ENCODE measurements at places on chromosomes 13 and 19. TPM values are rescaled to one million over a fixed set of nuclear protein-coding genes. Genes with fewer than 3 reads are reported as not detected.

- peak; percentile 83 for DNase-seq
Measured at GRCh38 chr19:9768175-9769112, at the start of gene ZNF846. Gene ZNF846, minus strand, starts transcription at chr19:9768738. Its CDS starts 3,788 bp downstream, at chr19:9764950.

The DPF1 gene
- 39.9 TPM for total RNA-seq

DNA sequence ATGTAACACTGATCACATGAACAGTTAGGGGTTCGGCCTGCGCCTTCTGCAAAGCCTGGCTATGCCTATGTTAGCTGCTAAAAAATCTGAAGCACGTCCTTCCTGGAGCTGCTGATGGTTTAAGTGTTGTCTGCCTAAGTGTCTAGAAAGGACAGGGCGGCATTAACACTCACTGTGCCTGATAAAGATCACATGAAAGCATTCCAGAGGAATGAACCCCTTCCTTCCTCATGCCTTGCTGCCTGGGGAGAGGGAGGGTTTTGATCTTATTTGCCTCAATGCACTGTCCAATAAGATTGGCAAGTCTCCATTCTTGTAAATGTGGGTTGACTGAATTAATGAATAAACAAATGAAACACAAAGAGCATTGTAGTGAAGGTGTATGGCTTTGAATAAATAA lies 5.2 kb downstream of the DOCK9 start:
- DNase-seq, result no peak

DNA sequence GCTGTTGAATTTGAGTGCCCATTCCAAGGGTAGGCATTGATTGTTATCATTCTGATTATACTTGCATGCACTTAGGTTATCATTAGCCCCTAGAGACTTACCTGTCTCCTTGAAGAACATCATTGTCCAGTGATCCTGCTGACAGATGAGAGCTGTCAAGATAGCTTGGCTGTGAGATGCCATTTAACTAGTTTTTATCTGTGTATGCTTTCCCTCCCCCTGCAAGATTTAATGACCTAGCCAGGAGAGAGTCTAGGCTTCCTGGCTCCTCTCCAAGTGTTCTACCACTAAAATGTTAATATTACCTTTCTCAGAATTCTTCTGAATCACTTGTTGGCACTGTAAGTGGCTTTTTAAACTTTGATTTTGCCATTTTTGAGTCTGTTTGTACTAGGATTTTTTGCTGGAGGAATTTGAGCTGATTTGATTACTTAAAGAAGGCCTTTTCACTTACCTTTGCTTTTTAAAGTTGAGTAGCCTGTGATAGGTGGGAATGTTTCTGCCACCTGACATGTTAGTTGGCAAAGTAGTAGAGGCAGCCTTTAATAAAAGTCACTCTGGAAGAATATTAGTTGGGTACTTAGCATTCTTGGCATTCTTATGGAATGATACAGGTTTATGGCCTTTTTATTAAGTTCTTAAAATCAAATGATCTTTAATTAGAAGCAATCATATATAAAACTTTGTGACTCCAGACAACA lies 41.1 kb downstream of the ARHGAP35 start:
- no peak for DNase-seq

DNA sequence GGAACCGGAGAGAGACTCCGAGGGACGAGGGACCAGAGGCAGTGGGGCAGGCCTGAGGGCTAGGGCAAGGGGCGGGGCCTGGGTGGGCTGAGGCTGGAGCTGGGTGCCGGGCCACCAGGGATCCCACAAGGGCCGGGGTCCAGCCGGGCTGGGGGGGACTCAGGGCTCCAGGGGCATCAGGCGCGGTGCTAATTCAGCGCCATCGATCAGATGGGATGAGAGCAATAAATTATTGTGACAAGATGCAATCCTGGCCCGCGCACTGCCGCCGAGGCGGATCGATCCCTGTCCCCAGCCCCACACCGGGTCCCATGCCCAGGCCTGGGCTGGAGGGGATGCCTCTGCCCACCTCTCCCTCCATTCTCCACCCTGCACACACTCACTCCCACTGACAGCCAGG lies 5.7 kb downstream of the ERFL start:
- DNase-seq, result no peak

DNA sequence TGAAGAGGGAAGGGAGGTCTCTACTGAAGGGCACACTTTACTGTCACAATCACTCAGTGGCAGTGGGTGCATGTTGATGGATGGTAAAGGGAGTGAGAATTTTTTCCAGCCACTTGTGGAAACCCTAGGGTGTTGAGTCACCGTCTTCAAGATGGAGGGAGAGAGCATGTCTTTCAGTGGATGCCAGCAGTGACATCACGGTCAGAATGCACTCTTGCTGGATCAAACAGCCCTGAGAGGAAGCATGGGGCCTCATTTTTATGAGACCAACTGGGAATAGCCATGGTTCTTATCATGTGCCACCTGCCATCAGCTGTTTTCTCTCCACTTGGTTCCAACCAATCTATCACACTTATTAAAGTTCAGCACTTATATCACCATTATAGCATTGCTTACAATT lies 182.5 kb downstream of the KCNRG start:
- no peak for DNase-seq

DNA sequence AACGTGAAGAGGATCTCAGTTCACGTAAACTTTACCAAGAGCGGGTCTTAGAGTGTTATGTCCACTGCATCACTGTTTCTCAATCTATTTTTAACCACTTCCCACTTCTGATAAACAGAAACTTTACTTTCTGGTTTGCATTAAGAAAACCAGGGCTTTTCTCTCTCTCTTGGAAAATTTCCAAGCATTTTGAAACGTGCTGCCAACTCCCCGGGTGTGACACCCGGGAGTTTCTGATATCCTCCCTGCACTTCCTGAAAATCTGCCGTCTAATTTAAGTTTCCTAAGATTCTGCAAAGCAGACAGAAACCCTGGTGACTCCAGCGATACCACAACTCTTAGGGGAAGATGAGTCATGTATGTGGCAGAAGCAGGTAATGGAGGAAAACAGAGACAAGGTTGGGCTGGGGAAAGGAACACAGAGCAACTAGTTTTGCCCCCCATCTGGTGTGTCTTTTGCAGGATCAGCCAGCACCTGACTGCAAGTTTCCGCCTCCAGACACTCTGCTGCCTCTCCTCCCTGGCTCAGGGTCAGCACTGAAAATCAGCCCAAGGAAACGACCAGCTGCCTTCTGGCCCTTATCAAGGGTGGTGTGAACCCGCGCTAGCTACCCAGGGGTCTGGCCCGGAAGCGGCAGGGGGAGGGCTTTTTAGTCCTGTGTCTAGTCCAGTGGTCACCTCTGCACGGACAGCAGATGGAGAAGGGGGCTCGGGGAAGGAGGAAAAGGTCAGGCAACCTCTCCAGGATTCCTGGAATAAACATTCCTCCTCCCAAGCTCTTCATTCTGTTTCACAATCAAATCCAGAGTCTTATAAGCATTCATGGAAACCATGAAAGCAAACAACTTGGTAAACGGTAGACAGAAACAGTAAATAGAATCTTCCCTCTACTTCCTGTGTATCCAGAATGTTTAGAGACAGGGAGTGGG lies 11.3 kb upstream of the FFAR2 start:
- DNase-seq, result no peak

- no peak for DNase-seq
Measured at GRCh38 chr13:60482012-60482411, 85.0 kb downstream of the TDRD3 start.

DNA sequence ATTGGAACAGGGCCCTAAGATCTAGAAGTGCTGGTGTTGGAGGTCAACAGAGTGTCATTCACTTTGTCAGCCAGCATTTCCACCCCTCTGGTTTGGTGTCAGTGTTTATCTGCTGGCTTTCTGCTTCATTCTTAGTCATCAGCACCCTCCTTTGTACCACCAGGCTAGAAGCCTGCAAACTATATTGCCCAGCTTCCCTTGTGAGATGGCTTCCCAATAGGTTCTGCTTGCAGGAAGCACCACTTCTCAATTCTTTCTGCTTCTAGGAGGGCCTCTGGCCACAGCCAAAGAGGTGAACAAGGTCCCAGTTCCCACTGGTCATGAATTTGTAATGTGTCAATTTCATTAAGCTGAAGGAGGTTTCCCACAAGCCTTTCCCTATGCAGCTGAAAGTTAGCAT lies 36.4 kb upstream of the CALM3 start:
- no peak for DNase-seq

DNA sequence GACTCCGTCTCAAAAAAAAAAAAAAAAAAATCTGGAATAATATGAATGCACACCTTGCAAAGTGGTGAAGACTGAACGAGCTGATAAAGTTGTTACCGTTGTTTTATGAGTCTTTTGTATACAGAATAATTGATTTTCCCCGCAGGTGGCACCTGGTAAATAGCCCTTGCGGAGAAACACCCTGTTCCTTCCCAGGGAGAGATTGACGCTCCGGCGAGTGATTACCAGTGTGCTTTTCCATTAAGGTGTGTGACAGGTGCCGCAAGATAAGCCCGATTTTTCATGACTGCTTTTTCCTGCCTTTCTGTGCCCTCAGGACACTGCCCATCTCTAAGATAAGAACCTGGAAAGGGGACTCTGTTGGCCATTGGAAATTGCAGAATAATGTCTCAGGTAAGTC lies 943 bp downstream of the ZNF302 start:
- DNase-seq, result no peak

The INAFM1 gene
- total RNA-seq, result 4.1 TPM

The SHFL gene
- 3.3 TPM for total RNA-seq

The NLRP11 gene
- total RNA-seq, result not detected

DNA sequence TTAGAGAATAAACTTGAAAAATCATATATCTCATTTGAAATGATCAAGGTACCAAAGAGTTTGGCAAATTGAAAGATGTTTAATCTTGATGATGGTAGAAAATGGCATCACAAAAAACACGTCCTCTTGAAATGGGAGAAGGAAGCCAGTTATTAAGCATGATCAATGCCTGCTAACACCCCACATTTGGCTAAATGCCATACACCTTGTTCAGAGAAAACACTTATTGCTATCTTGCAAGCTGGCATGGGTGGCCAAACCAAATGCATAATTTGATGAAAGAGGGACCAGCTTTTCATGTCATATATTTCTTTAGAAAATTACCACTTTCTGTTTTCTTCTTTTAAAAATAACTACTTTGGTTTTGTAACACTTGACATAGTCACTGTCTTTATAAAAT lies 141.3 kb downstream of the ZAR1L start:
- DNase-seq, result no peak

DNA sequence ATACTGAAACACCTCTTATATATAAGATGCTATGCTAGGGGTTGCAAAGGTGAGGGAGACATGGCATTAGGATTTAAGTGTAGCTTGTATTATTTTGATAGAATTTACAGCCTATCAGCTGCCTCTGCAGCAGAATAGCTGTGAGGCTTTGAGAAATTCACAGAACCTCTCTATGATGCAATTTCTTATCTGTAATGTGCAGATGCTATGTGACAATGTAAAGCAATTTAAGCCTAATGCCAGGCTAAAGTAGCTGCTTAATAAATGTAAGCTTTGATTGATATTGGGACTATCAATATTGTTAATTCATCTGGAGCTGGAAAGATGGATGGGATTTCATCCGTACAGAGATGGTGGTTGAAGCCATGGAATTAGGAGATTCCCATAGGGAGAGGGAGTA lies 1.6 kb downstream of the ADGRE3 start:
- no peak for DNase-seq

GRCh38 chr13:58025821-58026220 lies 394.3 kb downstream of the PCDH17 start:
- no peak for DNase-seq

The FSD1 gene
- 38.7 TPM for total RNA-seq

The SAFB gene
- 86.4 TPM for total RNA-seq

GRCh38 chr19:53308339-53308811 lies 25.2 kb upstream of the ZNF845 start:
- no peak for DNase-seq

The SIGLEC14 gene
- 0.41 TPM for total RNA-seq

DNA sequence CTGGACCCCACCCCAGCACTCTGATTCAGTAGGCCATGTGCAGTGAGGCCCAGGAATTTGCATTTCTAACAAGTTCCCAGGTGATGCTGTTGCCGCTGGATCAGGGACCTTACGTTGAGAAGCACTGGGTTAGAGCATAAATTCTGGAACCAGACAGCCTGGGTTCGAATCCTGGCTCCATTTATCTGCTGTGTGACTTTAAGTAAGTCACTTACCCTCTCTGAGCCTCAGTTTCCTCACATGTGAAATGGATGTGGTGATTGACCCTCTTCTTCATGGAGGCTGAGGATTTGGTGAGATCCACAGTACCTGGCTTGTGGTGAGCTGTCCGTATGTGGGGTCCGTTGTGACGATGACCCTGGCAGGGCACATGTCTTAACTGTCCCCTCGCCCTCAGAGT lies 15.9 kb downstream of the HIPK4 start:
- DNase-seq, result no peak

- DNase-seq, result no peak
Measured at GRCh38 chr13:21882766-21883165, 211.9 kb downstream of the FGF9 start.

The BICRA gene
- 4.1 TPM for total RNA-seq

All from frontal cortex (tissue), 4 donors.